ENCODE measurements at places on chromosomes 6 and 20.

DNA sequence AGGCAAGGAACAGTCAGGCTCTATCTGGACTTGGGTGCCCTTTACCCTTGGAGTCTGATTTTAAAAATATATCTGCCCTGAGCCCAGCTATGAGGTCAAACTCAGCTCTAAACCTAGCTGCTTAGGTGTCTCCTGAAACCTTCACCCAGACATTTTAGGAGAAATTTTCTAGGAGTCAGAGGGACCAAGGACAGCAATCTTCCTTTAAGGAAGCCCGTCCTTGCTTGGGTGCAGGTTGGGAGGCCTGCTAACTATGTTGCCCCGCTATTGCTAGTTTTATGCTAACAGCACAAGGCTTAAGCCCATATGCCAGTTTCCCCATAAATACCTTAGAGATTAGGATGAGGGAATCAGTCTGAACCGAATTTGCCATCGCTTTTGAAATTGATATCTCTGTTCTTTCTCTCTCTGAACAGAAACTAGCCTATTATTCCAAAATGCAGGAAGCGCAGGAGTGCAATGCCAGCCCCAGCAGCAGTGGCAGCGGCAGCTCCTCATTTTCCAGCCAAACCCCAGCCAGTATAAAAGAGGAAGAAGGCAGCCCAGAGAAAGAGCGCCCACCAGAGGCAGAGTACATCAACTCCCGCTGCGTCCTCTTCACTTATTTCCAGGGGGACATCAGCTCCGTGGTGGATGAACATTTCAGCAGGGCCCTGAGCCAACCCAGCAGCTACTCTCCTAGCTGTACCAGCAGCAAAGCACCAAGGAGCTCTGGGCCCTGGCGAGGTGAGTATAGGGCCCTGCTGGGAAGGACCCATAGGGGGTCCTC is 2.6 kb downstream of the VGLL2 start:
- DNase-seq: no peak

DNA sequence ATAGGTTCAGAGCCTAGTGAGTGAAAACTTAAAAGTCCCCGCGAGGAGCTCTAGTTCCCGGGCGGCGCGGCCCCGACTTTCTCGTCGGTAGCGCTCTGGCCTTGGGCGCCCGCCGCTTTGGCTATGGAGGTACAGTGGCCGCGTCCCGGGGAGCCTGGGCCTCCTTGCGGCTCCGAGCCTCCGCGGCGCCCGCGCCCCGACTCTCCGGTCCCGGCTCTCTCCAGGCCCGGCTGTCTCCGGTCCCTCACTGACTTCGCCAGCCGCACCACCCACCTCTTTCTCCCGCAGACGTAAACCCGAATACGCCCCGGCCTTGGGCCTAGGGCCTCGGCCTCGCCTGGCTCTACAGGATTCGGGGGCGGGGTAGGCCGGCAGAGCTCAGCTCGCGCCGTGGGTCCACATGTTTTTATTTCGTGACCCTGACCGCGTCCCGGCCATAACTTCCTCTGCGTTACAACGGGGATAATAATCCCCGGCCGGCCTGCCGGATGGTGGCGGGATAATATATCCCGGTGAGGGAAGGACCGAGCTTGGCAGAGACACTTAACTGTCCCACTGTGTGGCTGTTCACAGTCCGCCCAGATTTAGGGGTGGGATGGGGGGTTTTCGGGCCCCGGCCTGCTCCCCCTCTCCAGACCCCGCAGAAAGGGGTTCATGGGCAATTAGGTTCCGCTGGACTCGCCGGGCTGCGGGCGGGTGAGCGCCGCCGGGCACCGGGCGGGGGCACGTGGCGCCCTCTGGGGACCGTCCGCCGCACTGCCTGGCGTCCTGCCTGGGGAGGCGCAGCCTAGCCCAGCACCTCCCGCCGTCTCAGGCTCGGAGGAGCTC is 10.0 kb upstream of the TBX18 start:
- no peak for DNase-seq

DNA sequence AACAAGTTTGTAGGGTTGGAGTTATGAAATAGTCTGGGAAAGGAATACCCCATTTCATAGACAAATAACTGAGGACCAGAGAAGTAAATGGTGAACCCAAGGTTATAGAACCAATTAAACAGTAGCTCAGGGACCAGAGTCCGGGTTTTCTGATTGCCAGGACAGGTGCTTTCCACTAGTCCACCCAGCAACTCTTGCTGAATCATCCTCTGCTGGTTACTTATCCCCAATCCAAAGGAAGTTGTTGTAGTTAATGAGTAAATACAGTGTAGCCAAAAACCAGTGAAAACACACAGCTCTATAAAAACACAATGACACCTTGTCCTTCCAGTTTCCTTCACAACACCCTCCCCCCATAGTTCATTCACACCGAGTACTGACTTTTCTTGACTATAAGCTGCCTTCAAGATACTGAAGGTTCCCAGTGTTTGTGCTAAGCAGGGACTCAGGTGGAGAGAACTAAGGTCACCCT is 766 bp upstream of the TINAG start:
- DNase-seq: no peak

GRCh38 chr6:143607974-143608373 is 69.8 kb upstream of the PHACTR2 start:
- no peak for DNase-seq

- DNase-seq: peak; percentile 11
These were observed 35.4 kb downstream of the CEP250 start for GRCh38 chr20:35490736-35491181.

DNA sequence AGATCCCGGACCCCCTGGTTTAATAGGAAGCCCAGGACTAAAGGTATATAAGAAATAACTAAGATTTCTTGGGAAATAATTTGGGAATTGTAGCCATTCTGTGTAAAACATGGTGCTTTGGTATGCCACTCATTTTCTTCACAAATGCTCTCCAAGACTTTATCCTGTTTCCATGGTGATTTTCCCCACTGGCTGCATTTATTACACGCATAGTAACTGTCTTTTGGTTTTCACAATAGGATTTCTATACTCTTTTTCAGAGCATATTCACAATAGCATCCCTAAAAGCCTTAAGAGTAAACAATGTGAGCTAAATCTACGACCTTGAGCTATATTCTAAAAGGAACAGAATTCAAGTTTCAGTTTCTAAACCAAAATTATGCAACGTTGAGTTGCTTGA is 160.8 kb downstream of the COL9A1 start:
- no peak for DNase-seq
